Activated CD8-positive, alpha-beta T cell treated with anti-CD3 and anti-CD28 coated beads for 36 hours (primary cell): ENCODE measurements at places on chromosomes 5 and 9.

- DNase-seq, result no peak
Observed at GRCh38 chr5:150006318-150006717, 5.8 kb downstream of the HMGXB3 start.

- no peak for DNase-seq
Observed at GRCh38 chr9:91789941-91790340, 160.1 kb downstream of the ROR2 start.

GRCh38 chr5:124561451-124561850, 185.0 kb downstream of the ZNF608 start:
- no peak for DNase-seq

GRCh38 chr5:174678107-174678506, 46.3 kb upstream of the MSX2 start:
- no peak for DNase-seq

DNA sequence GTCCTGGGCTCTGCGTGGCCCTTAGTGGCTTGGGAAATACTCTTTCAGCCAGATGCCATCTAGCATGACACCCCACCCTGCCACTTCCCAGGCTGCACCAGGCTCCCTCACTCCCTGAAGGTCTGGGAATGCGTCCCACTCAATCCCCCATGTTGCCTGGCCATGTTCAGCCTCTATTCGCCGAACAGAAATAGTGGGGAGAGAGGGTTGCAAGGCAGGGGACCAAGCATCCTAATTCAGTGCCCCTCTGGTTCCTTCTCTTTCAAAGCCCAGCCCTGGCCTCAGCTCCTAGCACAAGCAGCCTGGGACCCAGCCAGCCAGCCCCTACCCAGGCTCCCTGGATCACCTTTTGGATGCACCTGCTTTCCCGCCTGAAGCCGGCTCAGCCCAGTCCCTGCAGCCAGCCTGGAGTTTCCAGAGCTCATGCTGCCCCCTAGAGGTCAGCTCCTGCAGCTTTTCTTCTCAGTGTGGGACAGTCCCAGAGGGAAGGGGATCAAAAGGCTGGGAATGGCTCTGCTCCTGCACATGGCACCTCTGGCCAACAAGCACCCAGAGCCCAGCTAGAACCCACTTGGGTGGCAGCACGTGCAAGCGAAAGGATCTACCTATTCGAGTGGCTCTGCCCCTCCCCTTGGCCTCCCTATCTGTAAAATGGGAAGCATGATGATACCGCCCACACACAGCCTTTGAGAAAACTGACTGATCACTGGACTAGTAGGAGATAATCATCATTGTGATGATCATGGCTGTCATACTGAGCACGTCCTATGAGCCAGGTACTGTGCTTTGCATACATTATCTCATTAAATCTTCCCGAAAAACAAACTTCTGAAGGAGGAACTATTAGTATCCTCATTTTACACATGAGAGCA, 48.7 kb upstream of the C5orf58 start:
- peak; percentile 66 for DNase-seq

DNA sequence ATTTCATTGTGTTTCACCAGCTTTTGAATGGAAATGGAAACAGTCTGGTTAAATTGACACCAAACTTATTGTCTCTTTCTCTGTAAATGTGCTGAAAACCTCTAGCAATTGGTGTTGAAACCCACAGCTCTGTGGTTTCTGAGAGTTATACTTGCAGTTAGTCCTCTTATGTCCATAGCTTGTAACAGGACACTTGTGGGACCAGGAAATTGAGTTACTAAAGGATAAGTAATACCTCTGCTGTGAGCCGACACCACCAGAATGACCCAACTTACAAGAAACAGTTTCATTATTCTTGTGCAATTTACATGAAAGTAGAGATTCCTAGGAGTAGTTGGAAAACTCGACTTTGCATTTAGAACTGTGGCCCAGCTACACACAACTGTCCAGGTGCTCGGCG, 191.5 kb downstream of the CFAP90 start:
- no peak for DNase-seq

DNA sequence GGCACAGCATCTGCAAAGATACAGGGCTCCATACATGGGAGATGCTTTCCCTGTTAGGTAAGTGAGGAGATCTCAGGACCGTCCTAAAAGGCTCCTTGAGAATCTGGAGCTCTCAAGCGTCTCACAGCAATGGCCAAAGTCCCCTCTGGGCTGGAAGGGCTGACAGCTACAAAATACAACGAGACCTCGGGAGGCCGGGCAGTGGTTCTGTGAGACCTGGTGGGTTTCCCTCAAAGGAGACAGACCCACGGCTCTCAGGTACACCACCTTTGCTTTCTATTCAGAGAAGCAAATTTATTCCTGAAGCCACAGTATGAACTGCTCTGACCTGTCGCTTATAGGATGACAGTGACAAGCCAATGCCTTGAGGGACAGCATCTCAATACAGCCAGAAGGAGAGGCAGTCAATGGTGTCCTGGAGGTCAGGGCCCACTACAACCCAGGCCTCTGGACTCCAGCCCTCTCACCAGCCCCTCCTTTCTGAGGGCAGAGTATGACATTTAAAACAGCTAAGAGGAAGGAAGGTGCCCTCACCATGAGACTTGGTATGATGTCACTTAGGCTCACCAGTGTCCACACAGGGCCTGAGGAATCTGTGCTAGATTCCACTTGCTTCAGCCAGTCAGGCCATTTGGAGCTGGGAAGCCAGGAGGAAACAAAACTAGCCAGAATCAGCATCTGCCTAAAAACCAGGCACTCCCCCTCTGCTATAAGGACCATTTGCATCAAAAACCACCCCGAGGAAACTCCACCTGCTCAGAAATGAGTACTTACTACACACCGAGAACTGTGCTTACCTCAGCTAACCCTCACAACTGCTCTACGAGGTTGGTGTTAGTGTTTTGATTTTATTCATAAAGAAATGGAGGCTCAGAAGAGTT, 86.5 kb upstream of the FSTL4 start:
- peak; percentile 19 for DNase-seq

DNA sequence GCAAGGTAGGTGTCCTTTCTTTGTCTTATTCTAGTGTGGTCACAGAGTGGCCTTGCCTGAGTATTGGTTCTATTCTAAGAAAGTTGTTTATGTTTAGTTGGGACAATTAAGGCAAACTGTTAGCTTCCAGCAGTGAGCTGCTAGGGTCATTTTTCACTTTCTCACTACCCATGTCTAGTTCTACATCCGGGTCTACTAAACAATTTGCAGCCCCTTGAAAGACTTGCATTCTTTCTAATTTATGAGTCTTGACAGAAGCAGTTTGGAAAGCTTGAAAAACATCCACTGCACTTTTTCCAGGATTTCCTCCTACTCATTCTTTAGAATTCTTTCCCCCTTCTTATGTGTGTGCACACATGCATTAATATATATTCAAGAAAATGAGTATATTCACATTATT, 892.2 kb upstream of the ACO1 start:
- DNase-seq, result no peak

DNA sequence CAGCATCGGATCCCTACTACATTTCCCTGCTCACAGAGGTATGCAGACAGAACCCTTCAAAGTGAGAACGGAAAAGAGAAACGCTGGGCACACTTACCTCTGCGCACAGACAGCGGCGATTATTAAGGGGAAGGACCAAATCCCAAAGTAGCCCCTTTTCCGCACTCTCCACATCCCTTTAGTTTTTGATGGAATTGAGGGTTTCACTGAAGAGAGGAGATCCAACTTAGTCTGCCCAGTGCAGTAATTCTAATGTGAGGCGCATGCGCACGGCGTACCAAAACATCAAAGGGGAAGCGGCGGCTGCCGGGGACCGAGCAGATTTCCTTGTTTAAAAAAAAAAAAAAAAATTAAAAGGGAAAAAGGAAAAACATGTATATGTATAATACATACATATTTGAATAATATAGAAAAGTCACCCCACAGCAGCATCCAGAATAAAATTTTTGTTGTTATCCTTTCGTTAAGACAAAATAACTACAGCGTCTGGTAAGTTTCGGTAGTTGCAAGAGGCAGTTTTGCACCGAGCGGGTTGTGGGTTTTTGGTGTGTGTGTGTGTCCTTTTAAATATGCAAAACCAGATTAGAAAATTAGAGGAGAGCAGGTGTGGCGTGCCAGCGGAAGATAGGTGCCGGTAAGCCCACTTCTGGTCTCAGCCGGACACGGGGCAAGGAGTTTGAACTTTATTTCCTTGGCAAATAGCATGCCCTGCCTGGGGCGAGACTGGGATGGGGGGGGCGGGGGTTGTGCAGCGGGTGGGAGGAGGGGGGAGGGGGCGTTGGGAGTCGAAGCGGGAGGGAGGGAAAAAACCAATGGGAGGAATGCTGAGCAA, at the start of gene GABRB2:
TSS of gene GABRB2 (minus strand) at position 256 of the 832 bp plus-strand sequence. CDS start at position 174, 82 bp downstream.
- peak; percentile 47 for DNase-seq

- DNase-seq, result no peak
Observed at GRCh38 chr5:122874179-122874875, 28.9 kb downstream of the SNX24 start.

DNA sequence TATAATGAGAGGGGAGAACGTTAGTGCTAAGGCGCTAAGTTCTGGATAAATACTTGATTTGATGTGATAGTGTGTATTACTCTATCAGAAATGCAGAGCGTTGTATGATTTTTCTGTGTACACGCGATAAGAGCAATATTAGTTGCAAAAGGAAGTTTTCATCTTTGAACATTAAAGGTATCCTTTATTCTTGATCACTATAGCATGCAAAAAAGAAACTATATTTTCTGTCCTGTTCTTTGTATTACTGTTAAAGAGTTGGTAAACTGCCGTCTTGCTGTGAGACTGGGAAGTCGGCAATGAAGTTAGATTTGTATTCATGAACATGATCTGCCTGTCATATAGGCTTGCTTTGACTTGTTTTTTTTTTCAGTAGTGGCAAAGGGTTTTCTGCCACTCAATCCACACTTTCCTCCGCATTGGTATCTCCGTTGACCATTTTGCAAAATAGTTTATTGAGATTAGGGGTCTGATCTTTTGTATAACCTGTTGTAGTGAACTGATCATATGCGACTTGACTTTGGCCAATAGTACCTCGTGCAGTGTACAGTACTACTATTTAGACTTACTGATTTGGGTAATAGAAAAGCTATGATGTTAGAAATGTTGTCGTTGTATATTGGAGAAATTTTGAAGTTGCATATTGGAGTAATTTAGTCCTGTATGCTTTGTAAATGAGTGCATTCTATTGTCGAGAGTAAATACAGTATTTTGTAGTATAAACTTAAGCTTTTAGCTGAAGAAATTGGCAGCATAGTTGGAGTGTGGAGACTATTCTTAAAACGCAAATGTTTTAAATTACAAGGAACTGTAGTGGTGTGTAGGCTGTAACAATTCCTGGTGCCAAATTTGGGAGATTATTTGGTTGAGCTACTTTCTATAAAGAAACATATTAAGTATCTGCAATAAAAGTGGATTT, 1.7 kb downstream of the DENND4C start:
- no peak for DNase-seq

- no peak for DNase-seq
Observed at GRCh38 chr5:55241746-55242145, 8.3 kb upstream of the CCNO start.

DNA sequence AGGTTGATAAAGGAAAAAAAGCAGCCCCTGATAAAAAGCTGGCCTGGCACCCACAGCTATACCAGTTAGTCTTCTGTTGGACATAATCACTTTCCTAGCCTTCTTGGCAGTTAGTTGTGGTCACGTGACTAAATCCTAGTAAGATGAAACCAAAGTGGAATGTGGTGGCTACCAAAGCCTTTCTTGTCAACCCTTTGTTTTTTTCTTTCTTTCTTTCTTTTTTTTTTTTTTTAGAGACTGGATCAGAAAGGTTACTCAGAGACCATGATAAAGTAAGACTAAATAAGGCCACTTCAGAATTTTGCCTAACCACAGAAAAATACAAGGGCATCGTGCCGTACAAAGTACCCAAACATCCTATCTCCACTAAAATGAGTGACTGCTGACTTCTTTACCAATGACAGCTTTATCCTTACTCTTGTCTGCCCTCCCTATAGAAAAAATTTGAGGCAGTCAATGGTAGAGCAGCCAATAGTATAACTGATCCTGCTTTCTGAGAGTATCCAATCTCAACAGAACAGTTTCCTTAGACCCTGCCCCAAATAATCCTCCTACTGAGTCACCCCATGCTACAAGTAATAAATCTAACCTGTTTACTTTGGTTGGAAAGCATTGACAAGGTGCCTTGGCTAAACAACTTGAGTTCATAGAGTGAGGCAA, 14.2 kb upstream of the KIF27 start:
- DNase-seq, result no peak

DNA sequence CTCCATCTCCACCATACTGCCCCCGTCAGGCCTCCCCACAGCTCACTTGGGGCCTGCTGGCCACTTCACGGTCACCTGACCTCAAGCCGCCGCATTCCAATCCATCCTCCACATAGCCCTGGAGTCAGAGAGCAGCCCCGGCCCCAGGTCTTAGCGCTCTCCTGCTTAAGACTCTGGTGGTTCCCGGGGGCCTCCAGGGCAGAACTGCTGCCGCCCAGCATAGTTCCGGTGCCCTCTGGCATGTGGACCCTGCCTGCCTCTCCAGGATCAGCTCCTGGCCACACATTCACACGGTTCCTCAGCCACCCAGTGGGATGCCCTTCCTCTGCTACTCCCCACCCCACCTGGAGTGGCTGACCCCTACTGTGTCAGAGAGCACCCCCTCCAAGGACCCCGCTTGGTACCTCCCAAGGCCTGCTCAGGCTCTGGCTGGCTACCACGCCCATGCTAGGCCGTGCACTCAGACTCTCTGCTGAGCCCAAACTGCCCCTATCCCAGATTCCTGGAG, 8.7 kb downstream of the PHYKPL start:
- DNase-seq, result no peak

- no peak for DNase-seq
Observed at GRCh38 chr5:3943859-3944258, 348.2 kb downstream of the IRX1 start.

- DNase-seq, result no peak
Observed at GRCh38 chr9:135251331-135251761, 163.9 kb downstream of the OLFM1 start.

DNA sequence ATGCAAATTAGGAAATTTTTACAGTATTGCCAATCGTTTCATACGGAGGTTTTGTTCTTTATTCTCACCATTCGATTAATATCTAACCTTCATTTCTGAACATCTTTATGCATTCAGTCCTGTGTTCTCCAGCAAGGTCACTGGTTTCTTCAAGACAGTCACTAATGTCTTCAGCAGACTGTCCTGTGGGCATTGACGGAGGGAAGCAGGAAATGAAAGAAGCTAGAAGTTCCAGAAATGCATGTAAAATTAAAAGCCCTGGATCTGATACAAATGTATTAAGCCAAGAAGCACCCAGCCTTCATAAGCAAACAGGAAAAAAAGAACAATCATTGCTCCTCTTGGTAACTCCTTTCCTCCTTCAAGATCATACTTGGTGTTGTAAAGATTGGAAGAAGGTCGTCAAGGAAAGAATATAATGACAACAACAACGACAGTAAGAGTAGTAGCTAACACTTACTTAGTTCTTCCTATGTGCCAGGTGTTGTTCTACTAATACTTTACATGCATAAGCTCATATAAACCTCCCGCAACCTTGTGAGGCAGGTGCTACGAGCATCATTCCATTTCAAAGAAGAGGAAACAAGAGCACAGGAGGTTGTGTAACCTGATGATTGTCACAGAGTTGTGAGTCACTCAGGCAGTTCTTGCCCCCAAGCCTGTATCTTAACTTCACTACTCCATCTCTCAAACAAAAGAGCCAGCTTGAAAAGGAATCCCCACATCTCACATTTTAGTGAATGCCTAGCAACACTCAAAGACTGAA, 59.9 kb upstream of the CER1 start:
- no peak for DNase-seq

- no peak for DNase-seq
Observed at GRCh38 chr5:88725454-88725853, 157.5 kb downstream of the MEF2C start.

- peak; percentile 28 for DNase-seq
Observed at GRCh38 chr9:91148306-91148705, 213.4 kb downstream of the AUH start.
